ENCODE measurements at places on chromosomes 5 and 9. TPM values are rescaled to one million over a fixed set of nuclear protein-coding genes. Genes with fewer than 3 reads are reported as not detected.

The ROR2 gene
- total RNA-seq, result 12.9 TPM

The ELOVL7 gene
- not detected for total RNA-seq

The SLIT3 gene
- 61.9 TPM for total RNA-seq

The FOXD4L5 gene
- not detected for total RNA-seq

The SEMA5A gene
- total RNA-seq, result 40.1 TPM

The IGFBPL1 gene
- 0.76 TPM for total RNA-seq

The GAPT gene
- not detected for total RNA-seq

The ARSI gene
- 4.2 TPM for total RNA-seq

The SGTB gene
- total RNA-seq, result 22.6 TPM

The CBY3 gene
- not detected for total RNA-seq

The ADAMTS6 gene
- total RNA-seq, result 62.5 TPM

The TAF11L2 gene
- not detected for total RNA-seq

The FCN2 gene
- total RNA-seq, result not detected

The CATSPER3 gene
- 0.11 TPM for total RNA-seq

The OSMR gene
- total RNA-seq, result 70.8 TPM

The STK10 gene
- total RNA-seq, result 28.9 TPM

The SLC6A3 gene
- not detected for total RNA-seq

The SMIM33 gene
- total RNA-seq, result not detected

The WDR31 gene
- total RNA-seq, result 0.97 TPM

The IL4 gene
- not detected for total RNA-seq
